Activated T-helper 2 cell treated with anti-CD3 and anti-CD28 coated beads, Interferon-gamma antibody, Interleukin-2, Interleukin-4, amounts not matched to agents 10 μg/mL and 5 μg/mL and 100 μg/mL, durations not matched to agents 14 hours and 24 hours and 36 hours (primary cell): ENCODE measurements at places on chromosomes 7 and 10.

DNA sequence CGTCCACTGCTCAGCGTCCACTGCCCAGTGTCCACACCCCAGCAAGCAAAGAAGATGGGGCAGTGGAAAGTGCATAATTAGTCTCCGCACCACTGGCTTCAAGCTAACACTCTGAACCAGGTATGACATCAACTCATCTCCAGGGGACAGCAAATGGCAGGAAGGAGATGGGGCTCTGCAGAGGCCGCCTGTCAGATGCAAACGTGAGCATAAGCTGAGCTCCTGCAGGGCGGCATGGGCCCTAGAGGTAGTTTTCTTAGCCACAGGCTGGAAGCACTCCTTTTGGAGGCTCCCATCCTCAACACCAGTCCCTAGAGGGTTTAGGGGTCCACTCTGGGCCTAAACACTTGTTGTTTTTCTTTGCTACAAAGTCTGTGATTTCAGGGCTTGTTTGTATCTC, 335.8 kb upstream of the MKI67 start:
- DNase-seq, result no peak

- no peak for DNase-seq
These were observed 292.4 kb upstream of the MKLN1 start for GRCh38 chr7:131035088-131035770.

DNA sequence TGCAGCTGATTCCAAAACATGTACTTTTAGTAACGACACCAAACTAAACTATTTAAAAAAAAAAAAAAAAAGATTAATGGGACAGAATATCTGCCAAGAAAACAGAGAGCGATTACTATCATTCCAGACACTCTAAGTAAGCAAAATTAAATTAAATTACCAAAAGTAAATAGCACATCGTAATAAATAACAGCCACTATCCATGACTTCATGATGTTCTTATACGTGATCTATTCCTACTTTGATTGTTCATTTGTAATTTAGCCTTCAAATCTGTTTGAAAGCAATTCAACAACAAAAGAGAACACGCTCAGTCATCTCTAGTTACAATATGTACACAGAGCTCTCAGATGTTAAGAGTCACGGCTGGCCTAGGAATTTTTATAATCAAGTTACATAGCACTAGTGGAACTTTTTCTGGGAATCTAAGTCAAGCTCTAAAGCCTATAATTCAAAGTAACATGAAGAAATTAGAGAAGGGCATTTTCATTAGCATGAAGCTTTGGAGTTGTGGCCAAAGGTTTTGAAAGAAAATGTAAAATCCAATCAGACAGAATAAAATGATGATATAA, 241.7 kb upstream of the NEBL start:
- no peak for DNase-seq

- DNase-seq, result no peak
These were observed 33.8 kb downstream of the PANK1 start for GRCh38 chr10:89611282-89611681.

DNA sequence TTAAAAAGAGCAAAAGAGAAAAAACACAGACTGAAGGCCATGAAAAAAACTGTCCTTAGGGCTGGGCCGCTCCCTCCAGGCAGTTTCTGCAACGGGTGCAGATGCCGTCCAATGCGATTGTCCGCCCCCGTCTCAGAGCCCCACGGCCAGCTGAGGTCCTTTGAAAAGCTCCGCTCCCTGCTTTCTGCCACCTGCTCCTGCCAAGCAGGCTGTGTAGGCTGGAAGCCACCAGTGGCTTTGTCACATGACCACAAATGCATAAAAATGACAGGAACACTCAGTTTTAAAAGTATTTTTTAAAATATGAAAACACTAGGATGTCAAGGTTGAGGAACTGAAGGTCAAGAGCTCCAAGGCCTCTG, 71.7 kb downstream of the AMZ1 start:
- no peak for DNase-seq
